ENCODE measurements at places on chromosomes 7 and 10.

DNA sequence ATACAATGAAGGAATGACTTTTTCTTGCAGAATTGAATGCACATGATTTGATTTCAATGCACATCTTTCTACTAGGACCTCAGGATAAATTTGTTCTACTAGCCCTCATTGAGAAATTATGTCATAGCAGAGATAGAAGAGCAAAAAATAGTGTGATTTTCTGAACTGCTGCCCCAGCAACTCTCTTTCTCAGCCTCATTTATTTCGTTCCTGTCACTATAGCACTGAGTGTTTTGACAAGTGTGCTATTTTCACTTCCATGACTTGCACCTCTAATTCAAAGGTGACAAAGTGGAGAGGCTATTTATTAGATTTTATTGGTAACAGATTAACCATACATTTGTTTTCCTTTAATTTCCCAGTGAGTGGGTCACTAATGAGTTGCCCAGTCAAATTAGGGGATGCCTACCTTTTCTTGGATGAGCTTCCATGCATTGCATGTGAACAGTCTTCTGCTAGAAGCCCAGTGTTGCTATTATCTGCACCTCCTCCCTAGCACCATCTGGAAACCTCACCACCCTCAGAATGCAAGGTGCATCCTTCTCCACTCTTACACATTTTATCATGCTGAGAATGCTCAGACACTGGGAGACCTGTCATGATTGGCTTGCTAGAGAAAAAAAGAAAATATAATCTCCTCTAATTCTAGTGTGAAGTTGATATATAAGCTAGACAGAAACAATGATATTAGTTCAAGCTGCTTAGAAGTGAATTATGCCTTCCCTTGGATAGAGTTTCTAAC lies 119.6 kb upstream of the CTTNBP2 start:
- DNase-seq, result no peak

DNA sequence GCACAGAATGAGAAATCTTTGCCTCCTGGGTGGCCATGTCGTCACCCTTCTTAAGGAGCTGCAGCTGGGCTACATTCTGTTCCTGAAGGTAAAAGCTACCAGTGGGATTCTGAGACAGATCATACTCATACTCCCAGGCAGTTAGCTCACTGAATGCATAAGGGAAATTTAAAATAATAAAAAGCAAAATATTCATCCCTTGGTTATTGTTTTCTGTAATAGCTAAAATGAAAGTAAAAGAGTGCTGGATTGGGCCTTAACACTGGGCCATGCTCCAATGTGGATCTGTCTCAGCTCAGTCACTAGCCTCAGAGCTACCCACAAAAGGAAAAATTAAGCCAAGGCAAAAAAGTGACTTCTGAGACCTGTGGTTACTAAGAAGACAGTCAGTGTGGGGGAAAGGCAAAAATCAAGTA lies 8.9 kb upstream of the DYNC2I1 start:
- no peak for DNase-seq

- no peak for DNase-seq
These were observed 26.5 kb downstream of the MRC1 start for GRCh38 chr10:17835688-17836087.

- no peak for DNase-seq
These were observed 66.9 kb upstream of the STRIP2 start for GRCh38 chr7:129367349-129367699.

Measured in SHP77 (cell line).